ENCODE measurements at places on chromosomes 2 and 18. TPM values are rescaled to one million over a fixed set of nuclear protein-coding genes. Genes with fewer than 3 reads are reported as not detected.

RND3 gene
- not detected for total RNA-seq

BMP10 gene
- not detected for total RNA-seq

DNA sequence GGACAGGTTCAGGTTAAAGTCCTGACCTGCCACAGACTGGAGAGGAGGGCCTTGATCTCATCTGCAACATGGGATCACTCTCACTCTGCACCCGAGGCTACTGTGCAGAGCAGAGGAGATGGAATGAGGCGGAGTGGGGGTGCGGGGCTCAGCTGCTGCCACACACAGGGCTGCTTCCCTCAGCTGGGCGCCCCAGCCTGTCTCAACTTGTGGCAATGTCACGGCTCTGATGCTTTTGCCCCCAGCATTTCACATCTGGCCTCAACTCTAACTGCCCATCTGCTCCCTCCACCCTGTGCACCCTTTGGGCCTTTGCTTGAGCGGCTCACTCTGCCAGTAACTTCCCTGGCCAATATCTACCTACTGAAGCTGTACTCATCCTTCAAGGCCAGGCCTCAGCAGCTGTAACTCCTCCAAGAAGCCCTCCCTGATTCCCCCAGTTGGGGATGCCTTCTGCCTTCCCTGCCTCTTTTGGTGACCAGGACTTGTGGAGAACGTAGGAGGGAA lies 70.3 kb downstream of the POLR1A start:
- ATAC-seq: no peak

DNA sequence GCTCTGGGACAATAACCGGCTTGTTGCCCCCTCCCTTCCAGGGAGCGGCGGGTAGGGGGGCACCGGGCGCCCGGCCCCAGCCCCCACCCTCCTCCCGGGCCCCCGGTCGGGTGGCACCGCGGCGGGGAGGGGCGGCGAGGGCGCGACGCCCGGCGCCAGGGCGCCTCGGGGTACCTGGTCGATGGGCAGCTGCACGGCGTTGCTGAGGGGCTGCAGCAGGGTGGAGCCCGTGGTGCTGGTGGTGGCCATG lies 193 bp downstream of the MBOAT2 start:
- ATAC-seq: no peak

GRCh38 chr18:62690236-62690815 lies 25.0 kb upstream of the PHLPP1 start:
- ATAC-seq: no peak

DNA sequence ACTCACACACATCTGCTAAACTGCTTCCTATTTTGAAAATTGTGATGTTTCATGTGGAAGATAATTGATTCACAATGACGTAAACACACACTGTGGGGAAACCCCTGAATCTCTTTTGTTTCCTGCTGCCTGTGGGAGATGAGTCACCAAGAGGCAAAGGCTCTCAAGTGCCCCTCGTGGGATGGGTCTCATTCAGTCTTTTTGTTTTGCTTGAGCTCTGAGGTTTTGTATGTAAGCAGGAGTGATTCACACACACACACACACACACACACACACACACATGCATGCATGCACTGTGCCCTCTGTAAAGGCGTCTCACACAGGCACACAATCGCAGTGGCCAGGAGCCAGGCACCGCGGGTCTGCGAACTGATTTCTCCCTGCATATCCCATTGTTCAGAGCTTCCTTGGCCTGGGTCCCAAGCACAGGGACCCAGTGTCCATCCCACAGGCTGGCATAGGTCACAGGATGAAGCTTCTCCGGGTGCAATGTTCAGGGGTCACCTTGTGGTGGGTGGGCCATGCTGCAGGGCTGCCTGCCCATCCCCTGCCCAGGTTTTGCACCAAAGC lies 12.1 kb upstream of the ARHGEF4 start:
- peak; percentile 94 for ATAC-seq

RGPD3 gene
- 0.35 TPM for total RNA-seq

DNA sequence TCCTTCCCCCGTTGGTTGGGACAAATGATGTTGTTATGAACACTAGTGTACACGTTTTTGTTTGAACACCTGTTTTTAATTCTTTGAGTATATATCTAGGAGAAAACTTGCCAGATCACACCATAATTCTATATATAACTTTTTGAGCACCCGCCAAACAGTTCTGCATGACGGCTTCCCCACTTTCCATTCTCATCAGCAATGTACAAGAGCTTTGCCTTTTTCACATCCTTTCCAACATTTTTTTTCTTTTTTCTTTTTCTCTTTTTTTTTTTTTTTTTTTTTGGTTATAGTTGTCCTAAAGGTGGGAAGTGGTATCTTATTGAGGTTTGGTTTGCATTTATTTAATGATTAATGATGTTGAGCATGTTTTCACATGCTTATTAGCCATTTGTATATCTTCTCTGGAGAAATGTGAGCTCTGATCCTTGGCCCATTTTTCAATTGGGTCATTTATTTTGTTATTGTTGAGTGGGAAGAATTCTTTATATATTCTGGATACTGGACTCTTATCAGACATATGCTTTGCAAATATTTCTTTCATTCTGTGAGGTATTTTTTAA lies 86.9 kb upstream of the ZC3H15 start:
- ATAC-seq: no peak

DNA sequence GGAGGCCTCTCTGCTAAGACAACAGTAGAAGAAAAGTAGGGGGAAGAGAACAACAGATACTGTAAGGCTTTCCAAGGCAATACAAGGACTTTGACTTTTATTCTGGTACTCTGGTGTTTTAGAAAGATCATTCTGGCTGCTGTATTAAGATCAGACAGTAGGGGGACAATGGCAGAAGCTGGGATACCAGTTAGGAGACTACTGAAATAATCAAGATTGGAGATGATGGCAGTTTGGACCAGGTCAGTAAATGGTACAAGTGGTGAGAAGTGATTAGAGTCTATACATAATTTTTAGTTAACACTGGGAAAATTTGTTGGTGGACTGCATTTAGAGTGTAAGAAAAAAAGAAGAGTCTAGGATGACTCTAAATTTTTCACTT lies 139.7 kb downstream of the ROCK1 start:
- no peak for ATAC-seq

GRCh38 chr2:134670955-134671354 lies 47.8 kb downstream of the TMEM163 start:
- ATAC-seq: no peak

DNA sequence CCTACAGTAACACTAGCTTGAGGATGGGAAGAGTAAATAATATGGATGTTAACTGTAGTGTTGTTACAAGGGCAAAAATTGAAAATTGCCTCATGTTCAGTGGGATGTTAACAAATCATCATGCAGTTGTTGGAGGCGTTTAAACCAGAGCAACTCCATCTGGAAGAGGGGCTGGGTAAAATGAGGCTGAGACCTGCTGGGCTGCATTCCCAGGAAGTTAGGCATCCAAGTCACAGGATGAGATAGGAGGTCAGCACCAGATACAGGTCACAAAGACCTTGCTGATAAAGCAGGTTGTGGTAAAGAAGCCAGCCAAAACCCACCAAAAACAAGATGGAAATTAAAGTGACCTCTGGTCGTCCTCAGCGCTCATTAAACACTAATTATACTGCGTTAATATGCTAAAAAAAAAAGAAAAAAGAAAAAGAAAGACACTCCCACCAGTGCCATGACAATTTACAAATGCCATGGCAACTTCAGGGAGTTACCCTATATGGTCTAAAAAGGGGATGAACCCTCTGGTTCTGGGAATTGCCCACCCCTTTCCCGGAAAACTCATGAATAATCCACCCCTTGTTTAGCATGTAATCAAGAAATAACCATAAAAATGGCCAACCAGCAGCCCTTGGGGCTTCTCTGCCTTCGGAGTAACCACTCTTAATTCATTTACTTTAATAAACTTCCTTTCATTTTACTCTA lies 101.4 kb downstream of the MYO5B start:
- no peak for ATAC-seq

GCG gene
- not detected for total RNA-seq

- ATAC-seq: no peak
These were observed 512.0 kb downstream of the CMPK2 start for GRCh38 chr2:6353669-6354068.

DNA sequence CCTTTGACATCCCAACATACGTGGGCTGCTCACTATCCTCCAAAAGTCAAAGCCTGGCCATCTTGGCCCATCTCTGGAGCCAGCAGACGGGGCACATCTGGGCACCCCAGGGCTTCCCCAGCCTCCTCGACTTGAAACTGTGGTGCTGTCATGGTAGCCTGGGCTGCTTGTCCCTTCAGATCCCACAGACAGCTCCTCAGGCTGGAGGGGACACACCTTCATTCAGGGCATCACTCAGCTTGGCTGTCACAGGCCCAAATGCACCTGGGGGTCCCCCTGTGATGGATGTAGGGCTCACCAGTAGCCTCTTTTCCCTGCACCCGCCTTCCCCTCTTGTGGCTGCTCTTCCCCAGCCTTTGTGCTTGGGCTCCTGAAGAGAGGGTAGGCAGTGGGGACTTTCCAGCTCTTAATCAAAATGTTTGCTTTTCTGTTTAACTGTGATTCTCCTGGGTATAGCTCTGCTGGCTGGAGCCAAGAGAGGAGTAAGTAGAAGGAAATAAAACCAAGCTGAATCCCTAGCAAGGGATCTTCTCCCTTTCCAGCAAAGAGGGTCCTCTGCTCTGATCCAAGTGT lies 92.3 kb downstream of the GYPC start:
- ATAC-seq: peak; percentile 53

- ATAC-seq: peak; percentile 94
These were observed 80.4 kb downstream of the STK39 start for GRCh38 chr2:168166902-168167510.

HTRA2 gene
- total RNA-seq: 75.6 TPM

KCNK3 gene
- total RNA-seq: not detected

GRCh38 chr2:144643537-144644336 lies 123.8 kb upstream of the ZEB2 start:
- ATAC-seq: no peak

DNA sequence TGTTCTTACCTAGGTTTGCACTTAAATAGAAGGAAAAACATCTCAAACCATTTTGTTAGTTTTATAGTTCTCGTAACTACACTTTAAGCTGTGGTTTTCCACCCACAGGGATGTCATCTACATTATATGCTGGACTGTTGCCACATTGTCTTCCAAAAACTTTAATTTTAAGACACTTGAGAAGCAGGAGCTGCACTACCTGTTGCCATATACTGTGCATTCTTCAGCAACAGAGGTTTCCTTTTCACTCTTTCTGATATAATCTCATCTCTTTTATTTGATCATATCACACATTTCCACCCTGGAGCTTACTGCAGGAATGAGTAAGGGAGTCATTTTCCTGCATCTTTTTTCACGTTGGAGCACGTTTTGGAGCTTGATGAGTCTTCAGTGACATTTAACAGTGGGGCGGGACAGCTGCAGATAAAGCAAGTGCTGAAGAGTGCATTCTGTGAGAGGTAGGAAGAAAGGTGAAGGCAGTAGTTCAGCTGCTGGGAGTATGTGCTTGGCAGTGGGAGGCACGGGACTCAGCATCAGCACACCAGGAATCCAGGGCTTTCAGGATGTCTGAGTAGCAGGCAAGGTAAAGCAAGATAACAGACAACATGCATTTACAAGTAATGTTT lies 3.8 kb downstream of the LIMS1 start:
- no peak for ATAC-seq

- ATAC-seq: no peak
These were observed 1925.8 kb upstream of the CELF4 start for GRCh38 chr18:39491408-39491807.

DNA sequence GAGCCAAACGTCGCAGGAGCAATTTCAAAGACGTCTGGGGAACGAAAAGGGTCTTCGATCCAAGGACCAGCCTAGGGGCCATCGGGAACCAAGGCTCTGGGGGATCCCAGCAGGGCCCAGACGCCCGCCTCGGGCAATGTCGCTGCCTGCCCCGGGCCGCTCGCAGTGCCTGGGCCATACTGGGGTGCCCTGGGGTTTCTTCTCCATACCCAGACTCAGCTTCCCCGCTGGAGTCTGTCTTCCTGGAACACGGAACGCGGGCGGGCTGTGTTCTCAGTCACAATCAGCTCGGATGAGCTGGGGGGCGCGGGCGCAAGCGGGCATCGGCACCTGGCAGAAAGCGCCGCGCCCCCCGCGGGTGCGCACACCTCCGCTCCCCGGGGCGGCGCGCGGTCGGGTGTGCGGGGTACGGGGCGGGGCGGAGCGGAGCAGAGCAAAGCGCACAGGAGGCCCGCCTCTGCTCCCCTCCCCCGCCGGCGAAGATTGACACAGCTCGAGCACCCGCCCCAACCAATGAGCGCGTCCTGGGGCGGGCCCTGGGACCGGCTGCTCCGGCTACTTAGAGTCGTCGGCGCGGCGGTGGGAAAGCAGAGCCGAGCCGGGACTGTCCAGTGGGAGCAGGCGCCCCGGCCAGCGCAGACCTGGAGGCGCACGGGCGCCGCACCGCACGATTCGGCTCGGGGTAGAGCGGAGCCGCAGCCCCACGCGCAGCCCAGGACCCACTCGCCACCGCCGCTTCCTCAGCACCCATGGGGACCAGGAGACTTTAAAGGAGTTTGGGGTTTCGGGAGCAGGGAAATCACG lies at the start of gene LRATD1:
TSS of gene LRATD1 (plus strand) at position 585 of the 804 bp plus-strand sequence. CDS start 1,263 bp downstream, outside the sequence.
- ATAC-seq: no peak

GRCh38 chr18:13240060-13240725 lies 21.6 kb downstream of the LDLRAD4 start:
- ATAC-seq: no peak

- ATAC-seq: no peak
These were observed 62.1 kb downstream of the SETBP1 start for GRCh38 chr18:44742718-44743311.

Measured in activated T-helper 17 cell treated with anti-CD3 and anti-CD28 coated beads, Interleukin-2, amount 50 U/mL, for 72 hours (primary cell).